ENCODE measurements at places on chromosomes 5 and 9.

DNA sequence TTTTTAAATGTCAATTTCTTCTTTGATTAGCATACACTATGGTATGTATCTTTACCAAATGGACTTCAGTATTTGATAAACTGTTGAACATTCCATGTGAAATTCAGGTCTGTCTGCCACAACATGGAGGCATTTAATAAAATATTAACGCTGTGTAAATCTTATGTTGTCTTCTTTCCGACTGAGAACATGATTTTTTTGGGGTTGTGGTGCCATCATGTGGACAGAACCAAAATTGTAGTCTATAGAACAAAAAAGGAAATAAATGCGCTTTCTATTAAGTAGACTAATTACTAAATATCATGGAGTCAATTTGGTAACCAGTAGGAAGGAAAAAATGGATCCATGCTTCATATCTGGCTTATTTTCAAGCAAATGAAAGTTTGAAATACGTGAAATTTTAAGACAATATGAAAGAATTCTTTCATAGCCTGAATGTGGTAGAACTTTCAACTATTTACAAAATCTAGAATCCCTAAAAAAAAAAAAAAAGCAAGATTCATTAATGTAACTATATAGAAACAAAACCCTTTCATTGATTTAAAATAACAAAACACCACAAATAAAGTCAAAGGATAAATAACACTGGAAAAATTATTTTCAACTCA lies 2.8 kb upstream of the PLK2 start:
- DNase-seq = no peak

GRCh38 chr9:106468431-106468830 lies 394.5 kb upstream of the ZNF462 start:
- DNase-seq = no peak

GRCh38 chr9:113945784-113946183 lies 69.7 kb downstream of the ZNF618 start:
- DNase-seq = no peak

GRCh38 chr9:101778332-101778731 lies 39.9 kb upstream of the GRIN3A start:
- no peak for DNase-seq

DNA sequence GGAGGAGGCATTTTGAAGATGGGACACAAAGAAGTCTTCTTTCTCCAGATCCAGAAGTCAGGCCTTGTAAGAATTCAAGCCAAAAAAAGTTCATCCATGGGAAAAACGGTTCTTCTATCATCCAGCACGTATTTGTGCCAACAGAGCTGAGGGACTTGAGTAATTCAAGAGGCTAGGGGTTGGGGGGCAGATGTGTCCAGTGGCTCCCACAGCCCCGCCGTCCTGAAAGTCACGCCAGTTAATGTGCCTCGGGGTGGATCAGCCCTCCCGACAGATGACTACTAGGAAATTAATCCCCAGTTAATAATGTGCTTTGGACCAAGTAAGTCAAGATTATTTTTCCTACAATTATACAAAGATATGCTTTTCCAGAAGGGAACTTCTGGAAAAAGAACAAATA lies 23.4 kb downstream of the NREP start:
- DNase-seq = no peak

DNA sequence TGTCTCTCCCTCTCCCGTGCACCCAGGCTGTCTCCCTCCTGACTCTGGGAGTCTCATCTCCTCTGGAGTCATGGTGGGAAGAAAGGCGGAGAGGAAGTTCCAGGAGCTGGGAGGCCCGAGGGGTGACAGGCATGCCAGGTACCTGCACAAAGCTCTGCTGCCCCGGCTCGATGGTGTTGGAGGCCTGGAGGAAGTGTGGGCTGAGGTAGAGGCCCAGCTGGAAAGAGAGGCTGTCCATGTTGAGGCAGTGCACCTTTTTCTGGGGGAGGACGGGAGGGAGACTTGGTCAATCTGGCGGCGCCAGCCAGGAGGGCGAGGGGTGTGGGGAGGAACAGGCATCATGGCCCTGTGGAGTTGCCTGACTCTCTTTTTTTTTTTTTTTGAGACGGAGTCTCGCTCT lies 15.9 kb downstream of the FPGS start:
- DNase-seq = no peak

- no peak for DNase-seq
Measured at GRCh38 chr9:20496328-20496727, 126.0 kb downstream of the MLLT3 start.

- no peak for DNase-seq
Measured at GRCh38 chr5:95048628-95049027, 236.3 kb downstream of the MCTP1 start.
